ENCODE measurements at places on chromosomes 12 and 14.

- DNase-seq, result no peak
Measured at GRCh38 chr12:129540249-129540648, 363.6 kb downstream of the TMEM132D start.

DNA sequence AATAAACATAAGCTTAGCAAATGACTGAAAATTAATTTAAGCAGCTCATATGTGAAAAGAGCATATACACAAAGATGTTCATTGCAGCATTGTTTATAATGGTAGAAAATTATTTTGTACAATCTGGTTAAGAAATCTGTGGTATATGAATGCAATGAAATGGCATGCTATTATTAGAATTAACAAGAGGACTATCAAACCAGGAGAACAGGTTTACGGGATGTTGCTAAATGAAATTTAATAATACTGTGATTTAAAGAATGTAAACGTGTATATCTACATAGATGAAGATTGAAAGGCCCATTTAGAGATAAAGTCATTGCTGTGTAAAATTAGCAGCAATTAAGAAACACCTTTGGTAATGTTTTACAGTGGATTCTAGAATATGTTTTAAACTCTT is 70.5 kb downstream of the EID3 start:
- no peak for DNase-seq

DNA sequence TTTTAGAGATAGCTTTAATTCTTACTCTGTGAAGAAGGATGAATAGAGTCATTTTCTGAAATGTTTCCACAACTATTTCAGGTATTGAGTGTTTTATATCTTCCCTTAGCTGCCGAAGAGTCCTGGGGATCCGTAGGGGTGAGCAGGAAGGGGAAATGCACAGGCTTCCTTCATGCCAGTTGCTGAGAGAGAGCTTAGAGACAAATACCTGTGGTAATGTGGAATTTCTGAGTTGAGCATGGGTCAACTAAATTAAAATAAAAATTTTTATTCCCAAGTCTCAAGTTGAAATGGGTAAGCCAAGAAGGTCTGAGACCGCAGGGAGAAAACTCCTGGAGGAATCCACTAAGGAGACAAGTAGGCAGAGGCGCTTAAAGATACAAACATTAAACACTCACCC is 185.7 kb downstream of the DAD1 start:
- DNase-seq, result no peak

DNA sequence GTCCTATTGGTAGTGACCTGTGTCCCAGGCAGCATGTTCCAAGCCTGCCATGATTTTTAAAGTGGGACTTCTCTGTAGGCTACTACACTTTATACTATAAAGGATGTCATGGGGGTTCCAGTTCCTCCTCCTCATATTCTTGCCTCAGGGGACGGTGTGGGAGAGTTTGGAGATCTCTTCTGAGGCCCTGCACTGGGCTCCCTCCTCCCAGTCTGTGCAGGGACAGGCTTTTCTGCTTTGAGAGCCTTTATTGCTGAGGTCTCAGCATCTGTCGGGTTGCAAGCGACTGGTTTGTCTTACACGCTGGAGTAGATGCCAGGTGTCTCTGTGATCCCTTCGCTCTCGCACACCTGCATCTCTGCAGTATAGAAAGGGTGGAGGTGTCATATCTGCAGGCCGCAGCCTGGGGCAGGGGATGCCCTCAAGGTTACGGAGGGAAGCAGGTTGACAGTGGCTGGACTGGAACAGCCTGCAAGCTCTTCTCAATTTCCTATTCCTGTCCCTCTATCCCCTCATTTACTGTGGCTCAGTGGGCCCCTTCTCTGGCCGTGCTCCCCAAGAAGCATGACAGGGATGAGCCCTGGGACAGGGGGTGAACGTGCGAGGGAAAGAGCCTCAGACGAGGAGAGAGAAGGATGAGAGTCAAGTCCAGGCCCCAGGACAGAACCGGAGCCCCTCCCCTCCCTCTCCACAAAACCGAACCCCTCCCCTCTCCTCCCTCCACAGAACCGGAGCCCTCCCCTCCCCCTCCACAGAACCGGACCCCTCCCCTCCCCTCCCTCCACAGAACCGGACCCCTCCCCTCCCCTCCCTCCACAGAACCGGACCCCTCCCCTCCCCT is 51.3 kb downstream of the SLC6A12 start:
- DNase-seq, result no peak

Measured in stimulated activated CD8-positive, alpha-beta memory T cell treated with anti-CD3 and anti-CD28 coated beads, Interleukin-4, amount 100 ng/mL, for 1 hour (primary cell).